ENCODE measurements at places on chromosomes 5 and 9.

DNA sequence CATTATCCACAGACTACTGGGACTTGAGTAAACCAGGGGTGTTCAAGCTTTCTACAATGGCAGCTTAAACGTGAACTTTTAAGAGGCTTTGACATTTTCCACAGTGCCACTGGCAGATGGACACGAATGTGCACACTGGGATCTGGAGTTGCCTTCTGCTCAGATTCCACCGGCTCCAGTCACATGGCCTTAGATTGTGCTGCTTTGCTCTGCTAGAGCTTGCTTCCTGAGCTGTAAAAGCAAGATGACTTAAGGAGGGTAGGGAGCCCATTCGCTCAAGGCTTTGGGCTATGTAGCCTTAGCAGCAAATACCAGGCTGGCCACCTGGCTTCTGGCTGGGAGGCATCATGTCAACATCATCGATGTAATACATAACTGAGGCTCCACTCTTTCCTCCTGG, 436.9 kb downstream of the MED10 start:
- DNase-seq: no peak

DNA sequence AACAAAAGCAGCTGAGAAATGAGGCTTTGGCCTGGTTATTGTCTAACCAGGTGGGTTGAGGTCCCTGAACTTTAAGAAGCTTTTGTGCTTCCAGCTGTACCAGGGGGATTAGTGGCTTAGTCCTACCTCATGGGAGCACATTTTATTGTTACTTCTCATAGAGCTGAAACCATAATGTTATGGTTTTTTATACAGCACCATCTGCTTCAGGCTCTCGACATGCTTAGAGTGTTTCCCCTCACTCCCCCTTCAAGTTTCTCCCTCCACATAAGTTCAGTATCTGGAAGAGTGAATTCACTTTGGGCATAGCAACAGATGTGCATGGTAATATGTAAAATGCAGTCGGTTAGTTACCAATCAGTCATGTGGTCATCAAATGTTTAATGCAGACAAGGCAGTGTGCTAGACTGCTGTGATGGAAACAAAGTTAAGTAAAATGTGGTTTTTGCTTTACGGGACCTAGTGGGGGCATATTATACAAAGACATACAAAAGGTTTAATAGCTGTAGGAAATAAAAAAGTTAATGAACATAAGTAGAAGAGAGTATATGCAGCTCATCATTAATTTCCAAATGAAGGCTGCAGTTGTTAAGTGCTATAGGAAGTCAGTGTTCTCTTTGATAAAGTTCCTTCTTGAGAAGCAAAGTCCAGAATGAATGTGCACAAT, 95.9 kb upstream of the SPRY4 start:
- no peak for DNase-seq

GRCh38 chr9:110850401-110851135, 182.0 kb downstream of the MUSK start:
- no peak for DNase-seq

GRCh38 chr5:14722923-14723322, 58.4 kb downstream of the OTULIN start:
- DNase-seq: no peak

DNA sequence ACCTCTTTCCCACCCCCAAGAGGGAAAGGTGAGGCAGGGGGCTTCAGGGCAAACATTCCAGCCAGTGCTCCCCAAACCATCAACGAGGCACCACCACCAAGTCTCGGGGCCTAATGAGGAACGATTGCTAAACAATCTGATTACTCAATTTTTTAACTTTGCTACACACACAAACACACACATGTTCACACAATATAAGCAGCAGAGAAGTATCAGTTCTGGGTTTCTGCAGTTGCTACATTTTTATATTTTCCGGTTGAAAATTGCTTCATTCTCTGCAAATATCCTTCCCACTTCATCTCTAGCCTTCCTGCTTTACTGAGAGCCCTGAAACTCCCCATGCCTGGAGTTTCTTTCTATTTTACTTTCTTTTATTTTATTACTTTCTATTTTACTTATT, 60.2 kb downstream of the FEM1C start:
- DNase-seq: peak; percentile 67

Data from AML-193 (cell line).